H9 (cell line): ENCODE measurements at places on chromosomes 2 and 18. TPM values are rescaled to one million over a fixed set of nuclear protein-coding genes. Genes with fewer than 3 reads are reported as not detected.

DNA sequence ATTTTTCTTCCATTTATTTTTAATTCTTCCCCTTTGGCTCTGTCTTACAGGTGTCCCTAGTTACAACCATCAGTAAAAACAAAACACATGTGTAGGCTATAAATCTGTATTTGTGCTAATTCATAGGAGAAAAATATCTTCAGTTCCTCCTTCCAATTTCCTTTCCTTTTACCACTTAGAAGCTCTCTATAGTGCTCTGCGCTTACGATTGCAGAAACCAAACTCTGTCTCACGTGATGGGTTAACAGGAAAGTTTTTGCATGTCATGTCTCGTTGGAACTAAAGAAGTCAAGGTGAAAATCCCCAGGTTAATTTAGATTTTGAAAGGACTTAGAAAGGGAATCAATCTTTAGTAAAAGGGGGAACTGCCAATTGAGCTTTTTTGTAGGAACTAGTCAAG is 1390.5 kb upstream of the ZEB2 start:
- no peak overlapping the region for H3K4me3 ChIP-seq
- no peaks in the 10 kb centered on the region for H3K27me3 ChIP-seq
- no peaks in the 10 kb centered on the region for H3K36me3 ChIP-seq

DNA sequence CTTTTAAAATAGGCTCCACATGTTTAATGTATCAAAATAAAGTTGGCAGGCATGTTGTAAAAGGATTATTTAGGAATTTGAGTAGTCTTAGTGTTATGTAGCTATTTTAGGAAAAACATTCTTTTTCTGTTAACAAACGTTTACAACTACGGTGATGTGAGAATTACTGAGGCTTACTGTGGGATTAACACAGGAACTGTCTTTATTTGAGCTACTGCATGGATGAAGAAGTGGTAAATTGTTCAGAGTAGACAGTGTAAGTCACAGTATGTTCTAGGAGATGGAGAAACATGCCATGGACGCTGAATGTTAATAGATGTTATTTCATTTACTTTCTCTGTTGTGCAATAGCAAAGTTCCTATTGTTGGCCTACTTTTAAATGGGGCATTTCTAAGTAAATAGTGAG is 1.6 kb downstream of the PPM1B start:
- peak overlapping the region; percentile 91 for H3K4me3 ChIP-seq
- DNase-seq: no peak
- peaks cover 48% of the 10 kb centered on the region for H3K36me3 ChIP-seq
- no peaks in the 10 kb centered on the region for H3K27me3 ChIP-seq
- H3K27ac ChIP-seq: no peak overlapping the region

The NCL gene
- total RNA-seq: 1,269 and 1,271 TPM in 2 replicates

The CYRIA gene
- total RNA-seq: 2.2 and 2.3 TPM in 2 replicates

The SPIRE1 gene
- total RNA-seq: 13.6 and 16.6 TPM in 2 replicates

The RSAD2 gene
- total RNA-seq: not detected in 2 replicates

DNA sequence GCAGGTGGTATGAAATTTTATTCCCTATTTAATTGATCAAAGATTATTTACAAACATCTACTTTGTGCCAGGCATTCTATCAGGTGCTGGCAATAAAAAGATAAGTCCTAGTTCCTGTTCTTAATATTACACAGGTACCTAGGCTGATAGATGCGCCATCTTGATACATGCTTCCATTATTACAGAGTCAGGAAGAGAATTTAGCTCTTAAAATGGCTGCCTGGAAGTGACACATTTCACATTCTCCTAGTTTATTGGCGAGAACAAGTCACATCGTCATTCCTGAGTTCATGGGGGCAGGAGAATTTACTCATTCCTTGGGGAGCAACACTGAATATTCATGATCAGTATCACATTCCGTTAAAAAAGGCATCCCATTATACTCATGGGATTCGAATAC is 1.1 kb upstream of the DARS1 start:
- H3K27me3 ChIP-seq: no peaks in the 10 kb centered on the region
- peaks cover 2% of the 10 kb centered on the region; the same call in 1 of the 2 replicates for H3K4me1 ChIP-seq
- DNase-seq: no peak
- no peak overlapping the region for H3K27ac ChIP-seq

DNA sequence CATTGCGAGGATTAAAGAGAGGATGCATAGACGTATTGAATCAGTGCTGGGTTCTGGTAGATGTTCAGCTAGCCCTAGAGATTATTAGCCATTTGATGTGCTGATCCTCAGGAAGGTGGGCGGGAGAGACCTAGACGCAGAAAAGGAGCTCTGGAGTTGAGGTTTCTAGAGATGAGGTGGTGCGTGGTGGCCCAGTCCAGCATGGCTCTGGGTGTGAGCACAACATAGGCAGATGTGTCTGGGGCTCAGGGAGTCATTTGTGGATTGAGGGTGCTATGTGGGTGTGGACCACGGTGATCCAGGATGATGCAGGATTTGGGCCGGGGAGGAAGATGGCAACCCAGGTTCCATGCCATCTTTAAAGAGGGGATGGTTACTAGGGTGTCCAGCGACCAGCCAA is 102.1 kb downstream of the NEDD4L start:
- H3K4me1 ChIP-seq: no peaks in the 10 kb centered on the region; the same call in 1 of the 2 replicates
- H3K36me3 ChIP-seq: peaks cover 14% of the 10 kb centered on the region
- no peak for DNase-seq
- H3K27me3 ChIP-seq: no peaks in the 10 kb centered on the region
- no peak overlapping the region for H3K4me3 ChIP-seq

DNA sequence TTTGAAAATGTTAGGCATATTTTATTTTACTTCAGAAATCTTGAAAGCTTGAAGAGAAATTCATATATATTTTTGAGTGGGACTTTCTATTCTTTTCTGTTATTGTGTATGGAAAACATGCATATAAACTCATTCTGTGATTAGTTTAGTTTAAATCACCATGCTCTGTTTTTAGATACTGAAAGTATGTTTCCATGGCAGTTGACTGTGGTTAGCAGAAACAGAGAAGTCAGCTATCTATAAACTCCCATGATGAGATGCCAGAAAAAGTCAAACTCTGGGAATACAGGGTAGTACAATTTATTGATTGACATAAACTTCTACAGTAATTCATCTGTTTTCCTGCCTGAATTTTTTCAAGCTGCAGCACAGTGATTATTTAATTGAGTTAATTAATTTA is 905.3 kb upstream of the VRK2 start:
- H3K4me3 ChIP-seq: no peak overlapping the region
- no peak overlapping the region for H3K27ac ChIP-seq
- DNase-seq: no peak
- no peaks in the 10 kb centered on the region for H3K4me1 ChIP-seq

- no peaks in the 10 kb centered on the region for H3K4me1 ChIP-seq
- no peak for DNase-seq
- no peak overlapping the region for H3K4me3 ChIP-seq
- peaks cover 10% of the 10 kb centered on the region for H3K36me3 ChIP-seq
Measured at GRCh38 chr2:13686262-13686661, 946.3 kb upstream of the LRATD1 start.

GRCh38 chr2:226839951-226840350 is 4.1 kb downstream of the RHBDD1 start:
- H3K36me3 ChIP-seq: peaks cover 11% of the 10 kb centered on the region
- H3K4me3 ChIP-seq: no peak overlapping the region
- H3K4me1 ChIP-seq: no peaks in the 10 kb centered on the region
- H3K27me3 ChIP-seq: no peaks in the 10 kb centered on the region
- H3K27ac ChIP-seq: no peak overlapping the region
- DNase-seq: no peak

The IMPACT gene
- 41.9 and 44.3 TPM in 2 replicates for total RNA-seq

- no peaks in the 10 kb centered on the region; the same call in 1 of the 2 replicates for H3K4me1 ChIP-seq
- no peak for DNase-seq
- no peak overlapping the region for H3K4me3 ChIP-seq
Measured at GRCh38 chr2:37365669-37366068, 21.2 kb downstream of the QPCT start.

DNA sequence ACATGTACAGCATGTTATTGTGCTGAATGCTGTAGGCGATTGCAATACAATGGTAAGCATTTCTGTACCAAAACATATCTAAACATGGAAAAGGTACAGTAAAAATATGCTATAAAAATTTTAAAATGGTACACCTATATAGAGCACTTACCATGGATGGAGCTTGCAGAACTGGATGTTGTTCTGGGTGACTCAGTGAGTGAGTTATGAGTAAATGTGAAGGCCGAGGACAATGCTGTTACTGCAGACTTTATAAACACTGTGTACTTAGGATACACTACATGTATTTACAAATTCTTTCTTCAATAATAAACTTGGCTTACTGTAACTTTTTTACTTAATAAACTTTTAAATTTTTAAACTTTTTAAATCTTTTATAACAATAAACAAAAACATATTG is 473.4 kb upstream of the UBE2E3 start:
- no peak overlapping the region for H3K27ac ChIP-seq
- no peak for DNase-seq
- H3K4me1 ChIP-seq: no peaks in the 10 kb centered on the region
- H3K4me3 ChIP-seq: no peak overlapping the region

The ALLC gene
- not detected in 2 replicates for total RNA-seq

- DNase-seq: no peak
- H3K36me3 ChIP-seq: peaks cover 31% of the 10 kb centered on the region
- no peaks in the 10 kb centered on the region for H3K27me3 ChIP-seq
- peak overlapping the region; percentile 87 for H3K4me3 ChIP-seq
Measured at GRCh38 chr2:70258532-70258875, 567 bp downstream of the PCYOX1 start.

The TMEM198 gene
- total RNA-seq: 7.7 and 8.8 TPM in 2 replicates

DNA sequence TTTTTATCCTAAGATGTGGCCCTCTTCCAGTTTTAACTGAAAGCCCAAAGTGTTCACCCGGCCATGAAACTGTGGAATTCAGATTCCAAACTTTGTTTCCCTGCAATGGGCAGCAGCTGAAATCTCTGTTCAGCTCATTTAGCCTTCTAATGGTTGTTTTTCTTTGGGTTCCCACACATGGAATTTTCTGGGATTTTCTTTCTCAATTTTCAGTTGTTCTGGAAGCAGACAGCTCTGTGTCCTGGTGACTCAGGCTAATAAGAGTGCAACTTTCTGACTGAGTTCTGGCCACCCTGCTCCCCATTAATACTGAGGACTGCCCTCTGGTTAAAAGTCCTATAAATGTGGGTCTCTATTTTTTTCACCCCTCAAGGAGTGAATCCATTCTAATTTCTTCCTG is 78.5 kb downstream of the PMS1 start:
- H3K36me3 ChIP-seq: peaks cover 26% of the 10 kb centered on the region
- no peak for DNase-seq
- H3K27me3 ChIP-seq: no peaks in the 10 kb centered on the region
- no peaks in the 10 kb centered on the region for H3K4me1 ChIP-seq

- no peak overlapping the region for H3K4me3 ChIP-seq
- no peaks in the 10 kb centered on the region for H3K4me1 ChIP-seq
- DNase-seq: peak; percentile 22
- no peaks in the 10 kb centered on the region for H3K36me3 ChIP-seq
Measured at GRCh38 chr2:241040081-241040803, 41.8 kb downstream of the SNED1 start.

DNA sequence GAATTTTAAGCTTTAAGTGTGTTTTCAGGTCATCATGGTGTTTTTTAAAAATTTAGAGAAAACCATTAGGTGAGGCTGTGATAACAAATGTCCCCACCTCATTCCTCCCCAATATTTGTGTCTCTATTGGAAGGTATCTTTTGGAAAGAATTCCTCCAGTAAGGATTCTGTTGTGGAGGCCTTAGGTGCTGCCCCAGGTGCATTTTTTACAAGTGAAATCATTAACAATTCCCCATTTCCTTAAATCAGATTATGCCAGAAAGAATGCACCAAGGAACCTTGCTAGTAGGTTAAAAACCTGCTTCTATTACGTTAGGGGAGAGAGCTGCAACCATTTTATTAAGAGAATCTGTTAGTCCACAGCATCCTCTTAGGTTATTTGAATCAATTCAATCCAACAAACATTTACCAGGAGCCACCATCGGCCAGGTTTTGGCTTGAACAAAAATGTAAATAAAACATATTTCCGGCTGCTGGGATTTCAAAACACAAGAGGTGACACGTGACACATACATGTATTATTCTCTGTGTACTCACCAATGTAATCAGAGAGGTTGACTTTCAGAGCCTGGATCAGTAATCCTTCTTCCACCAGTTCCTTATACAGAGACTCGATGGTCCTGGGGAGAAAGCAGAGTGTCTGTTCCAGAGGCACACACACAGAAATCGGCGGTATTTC is 112.5 kb upstream of the ASB18 start:
- H3K4me3 ChIP-seq: no peak overlapping the region
- no peak for DNase-seq
- H3K36me3 ChIP-seq: peaks cover 10% of the 10 kb centered on the region
- no peak overlapping the region for H3K27ac ChIP-seq
- no peaks in the 10 kb centered on the region; the same call in 1 of the 2 replicates for H3K4me1 ChIP-seq
